ENCODE measurements at places on chromosomes 6 and 20. TPM values are rescaled to one million over a fixed set of nuclear protein-coding genes. Genes with fewer than 3 reads are reported as not detected.

The MRAP2 gene
- total RNA-seq, result 0.13 TPM

The AP5S1 gene
- 11.8 TPM for total RNA-seq

The SLC25A27 gene
- 7.9 TPM for total RNA-seq

The FNDC11 gene
- total RNA-seq, result 0.78 TPM

The FOXC1 gene
- 1.5 TPM for total RNA-seq

The AVP gene
- total RNA-seq, result not detected

The PRDM13 gene
- not detected for total RNA-seq

The MYCT1 gene
- total RNA-seq, result 0.48 TPM

The RFX6 gene
- not detected for total RNA-seq

The SIRPD gene
- not detected for total RNA-seq

The C20orf144 gene
- 0.08 TPM for total RNA-seq

The KCNG1 gene
- 12.5 TPM for total RNA-seq

The VSTM2L gene
- total RNA-seq, result 6.1 TPM

The C20orf141 gene
- not detected for total RNA-seq

The TUBB2B gene
- 2.3 TPM for total RNA-seq

The FKBP5 gene
- 94.8 TPM for total RNA-seq

The C6orf58 gene
- not detected for total RNA-seq

The CST4 gene
- 0.78 TPM for total RNA-seq

The AK9 gene
- total RNA-seq, result 1.4 TPM

The RAMACL gene
- total RNA-seq, result 0.26 TPM

The LCA5 gene
- total RNA-seq, result 7.5 TPM

The FGD2 gene
- not detected for total RNA-seq

The HSPA1L gene
- 0.78 TPM for total RNA-seq

The SLC17A2 gene
- not detected for total RNA-seq

The COL10A1 gene
- total RNA-seq, result 0.08 TPM

All from epithelial cell of alveolus of lung (primary cell).